ENCODE measurements at places on chromosomes 5 and 9. TPM values are rescaled to one million over a fixed set of nuclear protein-coding genes. Genes with fewer than 3 reads are reported as not detected.

DNA sequence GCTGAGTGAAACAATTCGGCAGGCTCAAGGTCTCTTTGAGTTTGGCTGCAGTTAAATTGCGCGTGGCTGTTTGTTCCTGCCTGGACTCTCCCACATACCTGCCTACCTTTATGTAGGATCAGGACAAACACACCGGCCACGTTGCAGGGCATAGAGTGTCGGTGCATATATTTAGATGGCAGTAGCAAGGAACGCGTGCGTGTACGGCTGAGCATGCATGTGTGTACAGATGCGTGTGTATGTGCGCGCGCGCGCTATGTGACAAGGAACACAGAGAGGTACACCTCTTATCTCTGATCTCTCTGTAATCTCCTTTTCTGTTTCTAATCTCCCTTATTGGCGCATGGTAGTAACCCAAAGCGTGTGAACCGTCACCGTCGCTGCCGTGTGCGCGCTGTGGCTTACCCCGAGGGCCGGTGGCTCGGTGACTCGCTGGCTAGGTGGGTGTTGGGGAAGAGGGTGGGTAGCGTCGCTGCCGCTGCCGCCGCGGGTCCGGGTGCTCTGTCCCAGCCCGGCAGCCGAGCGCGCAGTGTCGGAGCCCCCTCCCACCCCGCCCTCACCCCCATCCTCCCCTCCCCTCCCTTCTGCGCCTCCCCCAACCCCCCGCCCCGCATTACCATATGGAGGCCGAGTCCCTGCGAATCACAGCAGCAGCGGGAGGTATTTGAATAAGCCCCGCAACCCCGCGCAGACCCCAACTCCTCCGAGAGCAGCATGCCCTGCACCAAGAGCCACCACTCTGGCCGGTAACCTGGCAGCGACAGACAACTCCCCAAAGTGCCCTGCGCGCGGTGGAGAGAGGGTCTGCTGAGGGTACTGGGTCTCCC is 204.8 kb downstream of the MEF2C start:
- DNase-seq = no peak

FCN1 gene
- total RNA-seq = 3.5 TPM

DNA sequence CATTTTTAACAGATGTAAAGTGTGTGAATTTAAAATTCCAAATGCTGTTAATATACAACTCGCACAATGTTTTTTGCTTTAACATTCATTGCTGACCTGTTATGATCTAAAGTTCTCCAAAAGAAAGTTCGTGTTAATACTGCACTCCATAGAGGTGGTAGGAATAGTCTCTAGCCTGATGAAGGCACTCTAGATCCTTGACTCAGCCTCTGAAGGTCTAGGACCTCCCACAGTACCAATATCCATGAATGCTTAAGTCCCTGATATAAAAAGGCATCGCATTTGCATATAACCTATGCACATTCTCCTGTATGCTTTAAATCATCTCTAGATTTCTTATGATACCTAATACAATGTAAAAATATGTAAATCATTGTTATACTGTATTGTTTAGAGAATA is 213.6 kb downstream of the EFNA5 start:
- no peak for DNase-seq

DNA sequence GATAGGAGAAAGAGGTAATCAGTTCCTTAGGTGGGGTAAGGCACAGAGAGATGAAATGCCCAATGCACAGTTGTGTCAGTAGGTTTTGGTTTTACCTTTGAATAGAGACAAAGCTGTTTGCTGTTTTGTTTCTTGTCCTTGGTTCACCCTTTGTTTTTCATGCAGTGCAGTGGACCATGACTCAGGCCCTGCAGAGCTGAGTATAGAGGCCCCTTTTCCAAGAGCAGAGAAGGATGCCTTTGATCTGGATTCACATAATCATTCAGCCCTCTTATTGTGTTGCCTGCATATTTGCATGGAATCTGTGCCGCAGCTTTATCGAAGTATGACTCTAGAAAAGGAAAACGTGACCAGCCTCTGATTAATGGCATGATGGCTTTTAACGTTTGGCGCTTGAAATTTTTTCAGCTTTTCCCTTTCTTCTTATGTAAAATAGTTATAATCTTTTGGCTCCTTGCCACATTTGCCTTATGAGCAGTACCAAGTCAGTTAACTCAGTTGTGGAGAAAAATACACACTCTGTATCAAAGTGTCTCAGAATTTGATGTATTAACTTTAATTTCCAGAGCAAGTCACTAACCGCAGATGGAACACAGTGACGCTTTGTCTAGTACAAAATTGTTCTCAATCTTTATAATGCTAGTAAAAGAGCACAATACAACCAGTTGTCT is 197.6 kb downstream of the KDM4C start:
- DNase-seq = no peak

- no peak for DNase-seq
These were observed 65.5 kb downstream of the RORB start for GRCh38 chr9:74562611-74563010.

ERGIC1 gene
- total RNA-seq = 71.2 TPM

DNA sequence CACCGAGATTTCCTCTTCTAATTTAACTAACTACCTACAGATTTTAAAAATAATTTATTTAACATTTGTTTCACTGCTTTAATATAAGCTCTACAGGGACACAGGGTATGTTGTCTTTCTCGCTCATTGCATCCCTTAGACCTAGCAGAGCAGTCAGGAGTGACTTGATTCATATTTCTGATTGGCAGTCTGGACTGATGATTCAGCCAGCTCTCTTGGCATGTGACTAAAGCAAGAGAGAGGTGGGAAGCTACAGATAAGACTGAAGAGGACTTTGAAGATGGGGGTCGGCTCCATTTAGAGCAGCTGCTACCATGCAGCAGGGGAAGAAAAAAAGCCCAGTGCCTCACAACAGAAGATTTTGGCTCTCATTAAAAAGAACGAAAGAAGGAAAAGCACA is 173.4 kb upstream of the STK32A start:
- no peak for DNase-seq

DNA sequence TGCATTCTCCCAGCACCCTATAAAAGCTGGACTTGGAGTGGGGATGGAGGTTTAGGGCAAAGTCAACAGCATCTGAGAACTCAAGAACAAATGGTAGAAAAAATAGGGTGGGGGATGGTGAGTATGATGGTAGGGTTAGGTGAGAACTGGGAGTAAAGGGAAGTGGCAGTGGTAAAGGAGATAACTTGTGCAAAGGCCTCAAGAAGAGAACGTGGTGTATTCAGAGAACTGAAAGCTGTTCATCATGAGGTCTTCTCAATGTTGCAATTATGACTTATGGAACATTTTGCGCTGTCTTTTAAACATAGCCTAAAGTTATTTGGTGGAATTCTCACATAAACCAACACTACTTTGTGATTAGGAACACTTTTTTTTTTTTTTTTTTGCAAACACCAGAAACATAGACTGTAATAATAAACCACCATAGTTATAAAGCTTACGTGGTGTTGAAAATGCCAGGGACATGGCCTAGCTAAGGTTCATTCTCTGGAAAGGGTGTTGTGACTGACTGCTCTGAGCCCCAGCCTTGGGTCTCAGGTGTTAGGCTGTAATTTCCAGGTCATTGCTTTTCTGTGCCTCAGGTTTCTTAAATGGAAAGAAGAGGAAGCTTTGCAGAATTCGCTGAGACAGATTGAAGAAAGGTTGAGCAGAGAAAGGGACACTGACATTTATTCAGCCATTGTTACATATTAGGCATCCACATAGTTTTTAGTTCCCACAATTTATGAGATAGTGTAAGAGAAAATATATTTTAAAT is 19.2 kb upstream of the TXNDC8 start:
- DNase-seq = no peak

DNM1 gene
- total RNA-seq = 2.1 TPM

DNA sequence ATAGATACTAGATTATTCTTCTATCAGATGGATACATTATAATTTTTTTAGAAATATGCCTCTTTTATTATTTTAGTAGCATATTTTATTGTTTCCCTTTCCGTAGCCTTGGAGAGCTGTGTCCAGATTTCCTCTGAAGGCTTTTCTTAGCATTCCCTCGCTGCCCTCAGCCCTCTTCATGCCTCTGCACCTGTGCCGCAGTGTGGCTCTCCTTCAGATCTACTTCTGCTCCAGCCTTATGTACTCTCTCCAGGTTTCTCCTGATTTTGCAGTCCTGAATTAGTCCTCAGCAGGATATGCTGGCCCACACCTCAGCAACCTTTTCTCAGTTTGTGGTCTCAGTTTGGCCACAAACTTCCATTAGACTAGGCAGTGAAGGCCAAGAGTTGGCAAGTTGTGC is 1052.0 kb downstream of the TAF11L14 start:
- DNase-seq = no peak

SNCAIP gene
- total RNA-seq = 2.5 TPM

CHSY3 gene
- 0.80 TPM for total RNA-seq

DNA sequence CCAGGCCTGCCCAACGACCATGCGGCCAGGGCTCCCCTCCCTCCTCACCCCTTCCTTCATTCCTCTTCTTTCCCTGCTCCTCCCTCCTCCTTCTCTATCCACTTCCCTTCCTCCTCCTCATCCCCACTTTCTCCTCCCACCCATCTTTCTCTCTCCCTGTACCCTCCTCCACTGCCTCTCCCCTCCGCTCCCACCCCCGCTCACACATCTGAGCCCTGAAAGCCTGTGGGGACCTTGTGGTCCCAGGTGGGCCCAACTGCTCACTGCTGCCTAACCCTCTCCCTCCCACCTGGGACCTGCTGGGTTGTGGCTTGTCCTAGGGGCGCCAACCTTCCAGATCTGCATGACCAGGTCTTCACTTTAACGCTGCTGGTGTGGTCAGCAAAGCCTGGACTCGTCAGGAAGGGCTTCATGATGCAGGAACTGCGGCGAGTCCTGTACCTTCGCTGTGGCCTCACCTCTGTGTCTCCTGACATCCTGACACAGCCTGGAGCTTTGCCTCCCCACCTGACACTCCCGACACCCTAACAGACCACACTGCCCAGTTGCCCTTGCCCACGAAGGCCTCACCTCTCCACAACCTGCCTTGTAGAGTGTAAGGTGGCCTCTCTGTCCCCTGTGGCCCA is 34.6 kb downstream of the C5orf15 start:
- DNase-seq = no peak

DNA sequence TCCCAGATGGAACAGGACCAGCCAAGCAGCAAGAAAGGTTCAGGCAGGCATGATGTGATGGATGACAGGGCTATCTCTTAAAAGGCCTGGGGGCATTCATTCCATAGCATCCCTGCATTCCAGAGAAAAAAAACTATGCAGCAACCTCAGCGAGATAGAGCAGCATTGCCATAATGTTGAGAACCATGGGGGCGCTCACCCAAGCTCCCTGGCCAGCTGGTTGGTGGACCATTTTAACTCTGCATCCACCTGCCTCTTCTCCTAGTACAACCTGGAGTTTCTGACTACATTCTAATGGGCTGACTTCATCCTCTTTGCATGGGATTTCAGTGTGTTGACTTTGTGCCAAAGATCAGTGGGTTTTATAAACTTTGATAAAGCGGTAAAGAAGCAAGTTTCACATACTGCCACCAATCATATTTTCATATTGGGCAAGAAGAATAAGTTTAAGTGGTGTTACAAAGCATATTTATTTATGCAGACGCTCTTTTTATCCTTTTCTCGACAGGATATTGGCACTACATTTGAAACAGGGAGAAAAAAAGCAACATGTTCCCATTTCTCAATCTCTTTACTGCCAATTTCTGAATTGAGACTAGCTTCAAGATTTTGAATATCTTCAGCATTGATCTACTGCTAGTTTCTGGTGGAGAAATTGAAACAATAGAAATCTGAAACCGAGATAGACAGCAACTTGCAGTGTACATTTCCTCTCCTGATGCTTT is 378.3 kb upstream of the WWC1 start:
- DNase-seq = no peak

TXNDC8 gene
- total RNA-seq = not detected

DNA sequence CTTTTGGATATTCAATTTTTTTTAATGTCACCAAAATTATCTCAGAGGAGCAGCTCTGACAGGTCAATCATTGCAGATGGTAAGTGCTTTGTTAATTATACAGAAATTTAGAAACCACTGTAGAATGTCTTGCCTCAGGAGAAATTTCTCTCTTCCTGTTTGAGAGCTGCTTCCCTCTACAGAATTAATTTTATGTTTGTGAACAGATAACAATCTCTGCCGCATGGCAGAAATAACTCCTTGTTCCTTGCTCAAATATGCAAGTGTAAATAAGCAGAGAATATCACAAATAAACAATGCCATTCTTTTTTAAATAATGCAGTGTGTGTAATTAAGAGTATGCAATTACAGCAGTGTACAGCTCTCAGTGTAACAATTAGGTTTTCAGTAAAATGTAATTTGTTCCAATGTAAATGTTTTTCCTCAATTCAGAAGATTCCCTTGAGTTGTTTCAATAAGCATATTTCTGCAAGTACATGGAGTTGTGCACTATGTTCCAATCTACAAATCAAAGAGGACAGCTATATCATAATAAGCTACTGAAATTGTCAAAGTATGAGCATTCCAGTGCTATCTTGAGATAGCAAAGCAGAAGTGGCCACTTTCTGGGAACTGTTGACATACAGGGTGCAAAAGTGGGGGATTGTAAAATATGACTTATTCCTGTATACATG is 1012.8 kb downstream of the MAT2B start:
- no peak for DNase-seq

SLC31A1 gene
- total RNA-seq = 10.9 TPM

DNA sequence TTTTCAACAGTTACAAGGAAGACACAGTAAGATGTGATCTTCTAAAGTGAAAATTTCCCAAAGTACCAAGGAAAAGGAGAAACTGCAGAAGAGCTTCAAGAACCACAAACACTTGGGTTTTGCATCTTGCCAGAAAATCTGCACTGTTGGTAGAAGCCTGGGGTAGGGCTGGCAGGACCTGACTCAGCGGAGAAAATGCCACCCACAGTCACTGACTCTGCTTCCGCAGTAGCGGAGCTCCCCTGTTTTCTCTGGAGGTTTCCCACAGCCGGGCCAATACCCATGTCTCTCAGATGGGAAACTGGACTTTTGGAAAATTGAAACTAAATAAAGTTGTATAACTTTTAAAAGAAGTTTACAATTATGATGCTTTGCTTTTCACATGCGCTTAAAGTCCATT is 104.2 kb downstream of the MEF2C start:
- DNase-seq = no peak

DNA sequence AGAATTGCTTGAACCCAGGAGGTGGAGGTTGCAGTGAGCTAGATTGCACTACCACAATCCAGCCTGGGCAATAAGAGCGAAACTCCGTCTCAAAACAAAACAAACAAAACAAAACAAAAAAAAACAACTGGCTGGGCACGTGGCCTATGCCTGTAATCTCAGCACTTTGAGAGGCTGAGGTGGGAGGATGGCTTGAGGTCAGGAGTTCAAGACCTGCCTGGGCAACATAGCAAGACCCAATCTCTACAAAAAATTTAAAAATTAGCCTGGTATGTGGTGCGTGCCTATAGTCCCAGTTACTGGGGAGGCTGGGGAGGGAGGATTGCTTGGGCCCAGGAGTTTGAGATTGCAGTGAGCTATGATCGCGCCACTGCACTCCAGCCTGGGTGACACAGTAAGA is 23.3 kb upstream of the WDR5 start:
- DNase-seq = no peak

SPTLC1 gene
- 22.8 TPM for total RNA-seq

CYSRT1 gene
- total RNA-seq = 0.38 TPM
